ENCODE measurements at places on chromosomes 2 and 18.

DNA sequence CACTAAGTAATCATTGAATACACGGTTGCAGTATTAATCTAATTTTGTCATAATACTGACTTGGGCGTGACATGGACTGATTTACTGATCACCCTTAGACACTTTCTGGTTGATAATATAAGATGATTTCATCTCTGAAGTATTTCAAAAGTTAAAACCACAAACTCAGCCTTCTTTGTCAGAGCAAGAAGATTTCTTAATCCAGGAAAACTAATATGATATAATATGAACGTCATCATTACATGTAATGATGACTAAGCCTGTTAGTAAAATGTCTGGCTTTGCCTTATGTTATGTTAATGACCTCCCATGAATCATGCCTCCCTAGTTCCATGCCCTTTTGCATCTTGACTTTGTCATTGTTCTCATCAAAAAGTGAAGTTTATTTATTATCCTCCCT lies 1325.0 kb upstream of the CDH2 start:
- DNase-seq, result no peak

- no peak for DNase-seq
Observed at GRCh38 chr2:149050188-149050587, 11.7 kb downstream of the LYPD6B start.

GRCh38 chr2:63853527-63854310 lies 12.0 kb downstream of the UGP2 start:
- DNase-seq, result no peak

- DNase-seq, result no peak
Observed at GRCh38 chr2:1053786-1054185, 103.1 kb downstream of the SNTG2 start.

DNA sequence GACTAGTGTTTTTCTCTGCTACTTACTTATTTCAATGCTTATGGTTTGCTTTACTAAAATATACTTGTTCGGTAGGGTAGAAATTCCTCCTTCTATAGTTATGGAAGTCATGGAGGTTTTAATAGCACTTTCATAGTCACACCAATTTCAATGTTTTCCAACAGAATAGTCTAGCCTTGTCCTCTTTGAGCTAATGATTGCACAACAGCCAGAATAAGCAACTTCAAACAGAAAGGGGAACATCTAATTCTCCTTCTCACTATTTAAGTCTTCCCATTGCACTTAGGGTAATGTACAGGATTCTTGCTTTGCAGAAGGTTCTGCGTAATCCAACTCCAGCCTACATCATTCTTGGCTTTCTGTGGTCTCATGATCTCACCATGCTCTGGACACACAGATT lies 287.7 kb upstream of the GCFC2 start:
- DNase-seq, result no peak

GRCh38 chr2:218954541-218955300 lies 4.7 kb upstream of the CDK5R2 start:
- DNase-seq, result no peak

GRCh38 chr2:63738019-63738418 lies 103.7 kb upstream of the UGP2 start:
- DNase-seq, result no peak

DNA sequence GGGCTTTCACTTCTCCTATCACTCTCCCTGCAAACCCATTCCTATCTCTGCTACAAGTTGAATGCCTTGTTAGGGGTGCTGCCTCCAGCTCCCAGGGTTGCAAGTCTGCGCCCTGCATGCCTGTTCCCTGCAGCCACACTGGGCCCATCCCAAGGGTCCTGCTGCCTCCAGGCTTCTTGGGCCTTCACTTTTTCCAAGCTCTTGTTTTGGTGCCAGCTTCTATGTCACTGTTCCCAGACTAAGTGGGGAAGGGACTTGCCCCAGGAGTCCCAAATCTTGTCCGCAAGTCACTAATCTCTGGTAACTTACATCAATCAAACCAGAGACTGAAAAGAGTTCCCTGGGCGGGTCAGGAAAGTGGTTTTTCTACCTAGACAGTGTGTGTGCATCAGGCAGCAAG lies 65.4 kb downstream of the ZCCHC2 start:
- DNase-seq, result no peak

DNA sequence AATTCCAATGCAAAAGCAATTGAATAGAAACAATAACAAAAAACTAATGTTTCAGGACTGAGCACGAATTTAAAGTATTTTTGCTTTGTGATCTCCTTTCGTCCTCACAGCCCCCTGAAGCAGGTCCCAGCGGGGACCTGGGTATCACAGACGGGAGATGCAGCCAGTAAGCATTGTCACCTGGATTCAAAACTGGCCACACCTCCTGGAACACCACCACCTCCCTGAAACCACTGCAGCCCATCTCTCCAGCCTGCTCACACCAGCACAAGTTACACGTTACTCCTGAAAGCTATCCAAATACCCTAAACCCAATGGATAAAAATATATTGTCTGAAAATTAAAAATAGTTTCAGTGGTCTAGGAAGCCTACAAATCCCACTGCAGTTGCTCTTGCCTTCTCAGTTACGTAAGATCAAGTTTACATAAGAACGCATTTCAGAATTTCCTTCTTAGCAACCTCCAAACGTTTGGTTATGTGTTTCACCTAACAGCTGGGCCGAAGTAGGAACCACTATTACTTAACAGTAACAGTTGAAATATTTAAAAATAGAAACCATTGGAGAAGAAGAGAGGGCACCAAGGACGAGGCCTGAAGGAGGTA lies 178.0 kb downstream of the HDAC4 start:
- no peak for DNase-seq

DNA sequence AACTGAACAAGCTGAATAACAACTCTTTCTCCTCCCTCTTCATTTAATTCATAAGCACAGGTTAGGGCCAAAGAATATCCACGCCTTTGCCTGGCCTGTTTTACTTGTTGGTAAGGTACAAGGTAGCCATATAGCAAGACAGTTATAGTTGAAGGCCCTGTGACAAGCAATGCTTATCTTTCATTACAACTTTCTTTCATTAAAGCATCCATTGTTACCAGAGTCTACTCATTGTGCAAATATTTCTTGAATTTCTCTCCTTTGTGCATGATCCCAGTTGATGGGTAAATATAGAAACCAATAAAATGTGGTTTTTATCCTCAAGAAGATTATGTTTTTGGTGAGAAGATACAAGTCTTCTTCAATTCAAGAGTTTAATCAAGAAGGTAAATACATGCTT lies 140.2 kb downstream of the UBE2E3 start:
- no peak for DNase-seq

DNA sequence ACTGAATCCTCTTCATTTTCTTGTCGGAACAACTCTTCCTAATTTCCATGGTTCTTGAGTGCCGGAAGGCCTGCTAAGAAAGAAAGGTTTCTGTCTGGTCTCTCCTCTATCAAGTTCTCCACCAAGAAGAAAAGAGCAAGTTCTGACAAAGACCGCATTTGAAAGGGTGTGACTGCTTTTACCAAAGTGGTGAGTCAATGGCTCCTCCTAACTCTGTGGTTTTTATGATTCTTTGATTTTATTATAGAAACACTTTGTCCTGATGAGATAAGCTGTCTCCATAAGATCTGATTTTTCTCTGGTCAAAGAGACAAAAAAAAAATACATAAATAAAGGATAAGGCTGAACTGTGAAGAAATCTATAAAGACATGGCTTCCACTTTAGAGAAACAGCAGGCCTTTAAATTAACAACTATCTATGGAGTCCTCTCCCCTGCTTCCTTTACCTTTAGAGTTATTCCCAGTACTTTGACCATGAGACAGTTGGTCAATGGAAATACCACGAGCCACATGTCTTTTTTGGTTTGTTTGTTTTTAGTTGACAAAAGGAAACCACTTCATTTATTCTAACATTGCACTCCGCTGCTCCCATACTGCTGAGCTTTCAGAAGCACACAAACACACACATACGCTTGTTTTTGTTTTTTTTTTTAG lies 67.7 kb downstream of the REL start:
- no peak for DNase-seq

DNA sequence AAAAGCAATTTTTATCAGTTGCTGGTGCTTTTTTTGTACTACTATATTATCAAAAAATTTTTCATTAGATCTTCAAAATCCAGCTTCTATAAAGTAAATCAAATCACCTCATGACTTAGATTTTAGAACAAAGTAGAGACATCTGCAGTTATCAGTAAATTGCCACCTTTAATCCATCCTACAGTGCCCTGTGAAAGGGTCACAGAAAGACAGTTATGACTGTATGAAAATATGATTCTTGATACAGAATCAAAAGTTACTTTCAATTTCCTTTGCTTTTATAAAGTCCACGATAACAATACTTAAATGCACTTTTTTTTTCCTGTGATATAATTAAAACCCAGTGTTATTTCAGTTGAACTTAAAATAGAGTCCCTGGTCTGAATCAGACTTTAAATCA lies 61.4 kb downstream of the PRPF40A start:
- DNase-seq, result no peak

GRCh38 chr2:235723811-235724465 lies 230.1 kb downstream of the AGAP1 start:
- no peak for DNase-seq

GRCh38 chr2:159201360-159202063 lies 85.0 kb downstream of the WDSUB1 start:
- DNase-seq, result peak; percentile 13

GRCh38 chr18:78884502-78884901 lies 95.1 kb upstream of the SALL3 start:
- DNase-seq, result no peak

- no peak for DNase-seq
Observed at GRCh38 chr2:152176113-152176714, 651 bp upstream of the STAM2 start.

DNA sequence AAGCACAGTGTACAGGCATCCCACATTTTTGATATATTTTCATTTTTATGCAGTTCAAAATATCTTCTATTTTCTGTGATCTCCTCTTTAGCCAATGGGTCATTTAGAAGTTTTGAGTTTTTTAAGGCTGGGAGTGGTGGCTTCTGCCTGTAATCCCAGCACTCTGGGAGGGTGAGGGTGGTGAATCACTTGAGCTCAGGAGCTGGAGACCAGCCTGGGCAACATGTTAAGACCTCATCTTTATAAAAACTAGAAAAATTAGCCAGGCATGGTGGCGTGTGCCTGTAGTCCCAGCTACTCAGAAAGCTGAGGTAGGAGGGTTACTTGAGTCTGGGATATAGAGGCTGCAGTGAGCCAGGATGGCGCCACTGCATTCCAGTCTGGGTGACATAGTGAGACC lies 17.8 kb downstream of the UBR3 start:
- no peak for DNase-seq

GRCh38 chr2:218785103-218785502 lies 3.2 kb downstream of the CYP27A1 start:
- DNase-seq, result peak; percentile 74

DNA sequence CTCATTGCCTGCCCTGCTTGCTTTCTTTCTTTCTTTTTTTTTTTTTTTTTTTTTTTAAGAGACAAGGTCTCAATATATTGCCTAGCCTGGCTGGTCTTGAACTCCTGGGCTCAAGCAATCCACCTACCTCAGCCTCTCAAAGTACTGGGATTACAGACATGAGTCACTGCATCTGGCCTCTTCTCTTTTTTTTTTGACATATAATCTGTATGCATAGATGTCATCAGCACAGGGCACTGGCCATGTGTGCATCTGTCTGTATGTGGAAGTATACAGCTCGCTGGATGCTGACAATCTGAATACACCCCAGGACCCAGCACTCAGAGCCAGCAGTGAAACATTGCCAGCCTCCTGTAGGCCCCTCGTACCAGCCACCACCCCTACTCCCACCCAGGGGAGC lies 49.5 kb downstream of the TFCP2L1 start:
- DNase-seq, result no peak

GRCh38 chr2:159982270-159982669 lies 80.1 kb downstream of the PLA2R1 start:
- no peak for DNase-seq

- DNase-seq, result no peak
Observed at GRCh38 chr2:32342801-32343200, 14.0 kb upstream of the BIRC6 start.

- DNase-seq, result no peak
Observed at GRCh38 chr2:46506131-46506706, 26.9 kb downstream of the TMEM247 start.

DNA sequence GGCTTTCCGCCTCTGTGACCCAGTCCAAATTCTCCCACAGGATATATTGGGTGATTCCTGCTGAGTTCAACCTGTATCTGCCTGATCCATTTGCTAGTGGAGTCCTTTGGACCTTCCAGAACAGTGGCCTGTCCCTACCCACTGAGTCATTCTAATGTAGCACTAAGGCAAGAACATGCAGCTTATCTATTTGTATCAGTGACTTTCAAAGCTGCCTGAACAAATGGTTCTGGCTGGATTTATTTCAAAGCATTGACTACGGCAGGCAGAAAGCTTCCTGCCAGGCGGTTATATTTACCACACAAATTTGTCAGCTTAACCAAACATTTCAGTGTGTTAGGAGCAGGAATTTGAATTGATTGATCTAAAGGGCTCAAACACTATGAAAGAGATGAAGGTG lies 613.4 kb downstream of the DCC start:
- no peak for DNase-seq
